ENCODE measurements at places on chromosomes 4 and X.

DNA sequence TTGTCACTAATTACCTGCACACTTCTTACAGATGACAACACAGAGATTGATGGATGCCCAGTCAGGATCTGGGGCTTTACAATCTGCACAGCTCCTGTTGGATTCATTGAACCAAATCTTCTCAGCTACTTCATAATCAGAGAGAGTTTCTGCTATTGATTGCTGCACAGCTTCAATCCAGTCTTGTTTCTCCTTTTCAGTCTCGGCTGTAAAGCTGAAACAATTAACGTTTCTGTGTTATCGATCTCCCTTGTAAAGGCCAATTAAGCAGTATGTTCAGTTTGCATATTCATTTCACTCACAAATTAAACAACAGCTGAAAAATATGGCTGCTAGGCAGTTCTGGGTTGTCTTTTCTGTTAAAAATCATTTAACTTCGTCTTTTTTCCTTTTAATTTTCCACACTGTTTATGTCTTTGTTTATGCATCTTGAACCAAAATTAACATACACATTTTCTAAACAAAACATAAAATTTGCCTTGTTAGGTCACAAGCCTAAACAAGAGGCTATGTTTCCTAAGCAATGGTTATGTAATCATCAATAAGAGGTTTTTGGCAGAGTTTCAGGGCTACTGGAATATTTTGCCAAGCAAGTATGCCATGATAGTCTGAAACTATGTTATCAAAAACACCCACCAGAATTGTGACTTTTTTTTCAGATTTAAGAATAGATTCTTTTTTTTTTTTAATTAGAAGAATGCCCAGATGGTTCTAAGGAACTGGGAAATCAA is 79.2 kb downstream of the ARAP2 start:
- no peak for DNase-seq

GRCh38 chrX:112841820-112842157 is 1.2 kb upstream of the AMOT start:
- no peak for DNase-seq

- DNase-seq, result no peak
Observed at GRCh38 chrX:154436983-154437752, at the start of gene GDI1. Gene GDI1 (plus strand): TSS chrX:154437154. CDS start chrX:154437255, 101 bp downstream.

- DNase-seq, result no peak
Observed at GRCh38 chr4:97300561-97300960, 842.7 kb downstream of the STPG2 start.

GRCh38 chrX:8254401-8254800 is 83.3 kb upstream of the VCX2 start:
- DNase-seq, result no peak

DNA sequence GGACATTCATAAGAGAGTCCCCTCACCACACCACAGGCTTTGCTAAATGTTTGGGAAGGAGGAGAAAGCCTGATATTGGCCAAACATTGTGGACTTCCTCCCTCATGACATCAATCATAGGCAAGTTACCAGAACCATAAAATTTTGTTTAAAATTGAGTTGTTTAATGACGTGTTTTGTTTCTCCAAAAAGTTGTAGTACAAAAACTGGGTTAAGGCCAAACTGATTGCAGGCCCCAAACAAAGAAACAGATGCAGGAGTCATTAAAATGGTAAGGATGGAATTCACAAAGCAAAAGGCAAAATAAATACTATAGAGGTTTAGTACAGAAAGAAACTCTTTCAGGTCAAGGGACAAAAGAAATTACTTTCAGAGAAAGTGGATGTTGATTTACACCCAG is 3.9 kb upstream of the ODAM start:
- no peak for DNase-seq

GRCh38 chr4:85968945-85969819 is 390.7 kb downstream of the MAPK10 start:
- DNase-seq, result no peak

- no peak for DNase-seq
Observed at GRCh38 chrX:146173742-146174141, 356.1 kb downstream of the SLITRK2 start.

DNA sequence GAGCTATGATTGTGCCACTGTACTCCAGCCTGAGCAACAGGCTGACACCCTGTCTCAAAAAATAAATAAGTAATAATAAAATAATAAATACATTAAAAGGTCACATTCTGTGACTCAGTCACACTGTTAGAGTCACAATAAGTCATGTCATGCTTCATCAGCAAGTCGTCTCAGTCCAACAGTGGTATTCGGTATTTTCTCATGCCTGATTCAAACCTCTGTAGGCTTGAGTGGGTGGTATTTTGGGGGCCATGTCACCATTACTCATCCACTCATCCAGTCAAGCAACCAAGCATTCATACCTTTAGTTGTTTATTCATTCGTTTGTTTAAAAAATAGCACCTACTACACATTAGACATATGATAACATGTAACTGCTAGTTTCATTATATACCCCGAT is 46.9 kb downstream of the SUPT20HL2 start:
- DNase-seq, result no peak

DNA sequence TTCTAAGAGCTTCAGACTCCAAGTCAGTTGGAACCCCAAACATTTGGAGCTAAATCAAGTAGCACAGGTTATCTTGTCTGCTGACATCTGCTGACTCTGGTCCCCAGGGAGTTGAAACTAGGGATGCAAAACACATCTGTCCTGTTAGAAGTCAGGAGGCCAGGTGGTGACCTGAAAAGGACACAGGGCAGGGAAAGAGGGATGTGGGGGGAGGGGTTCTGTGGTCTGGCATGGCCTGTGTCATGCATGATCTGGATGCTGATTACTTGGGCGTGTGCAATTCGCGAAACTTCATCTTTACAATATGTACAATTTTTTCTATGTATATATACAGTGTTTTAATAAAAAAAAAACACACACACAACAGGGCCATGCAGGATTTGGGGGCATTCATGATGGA is 55.3 kb downstream of the FHDC1 start:
- DNase-seq, result no peak

GRCh38 chr4:127771535-127772275 is 10.4 kb upstream of the HSPA4L start:
- DNase-seq, result no peak

- DNase-seq, result peak; percentile 10
Observed at GRCh38 chrX:30910124-30910860, 21.2 kb upstream of the TAB3 start.

DNA sequence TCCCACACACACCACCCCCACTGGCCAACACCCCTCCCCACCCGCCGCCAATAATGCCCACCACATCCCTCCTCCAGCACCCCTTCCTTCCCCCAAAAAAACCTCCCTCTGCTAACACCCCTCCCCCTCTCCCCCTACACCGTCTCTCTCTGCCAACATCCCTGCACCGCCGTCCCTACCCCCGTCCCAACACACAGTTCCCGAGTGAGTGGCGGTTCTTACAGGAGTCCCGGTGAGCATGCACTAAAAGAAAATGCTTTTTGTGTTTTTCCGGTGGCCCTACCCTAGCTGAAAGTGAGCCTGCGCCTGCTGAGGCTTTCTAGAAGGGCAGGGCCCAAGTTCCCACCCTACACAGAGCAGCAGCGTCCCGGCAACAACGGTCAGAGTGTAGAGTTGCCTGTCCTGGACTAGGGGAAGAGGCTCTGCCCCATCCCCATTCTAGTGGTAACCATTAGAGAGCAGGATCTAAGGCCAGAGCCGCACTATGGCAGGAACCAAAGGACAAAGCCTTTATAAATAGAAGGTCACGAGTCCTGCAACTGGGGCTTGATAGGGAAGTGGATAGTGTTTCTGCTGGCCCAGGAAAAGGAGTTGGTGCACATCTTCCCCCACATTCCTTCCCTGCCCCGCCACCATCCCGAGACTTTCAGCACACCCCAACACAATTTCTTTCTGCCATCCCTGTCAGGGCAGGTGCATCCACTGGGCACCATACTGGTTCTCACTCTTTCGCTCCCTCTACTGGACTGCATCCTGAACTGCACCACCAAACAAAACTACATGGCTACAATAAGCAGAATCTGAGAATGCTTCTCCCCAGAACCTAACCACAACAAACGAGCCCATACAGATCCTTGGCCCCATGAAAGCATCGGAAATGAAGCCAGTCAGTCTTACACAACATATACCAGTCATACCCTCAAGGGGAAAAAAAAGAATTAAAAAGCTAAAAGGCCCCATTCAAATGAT is 78.1 kb upstream of the PAGE3 start:
- no peak for DNase-seq

- DNase-seq, result no peak
Observed at GRCh38 chr4:122619611-122620010, 1.3 kb downstream of the IL21 start.

DNA sequence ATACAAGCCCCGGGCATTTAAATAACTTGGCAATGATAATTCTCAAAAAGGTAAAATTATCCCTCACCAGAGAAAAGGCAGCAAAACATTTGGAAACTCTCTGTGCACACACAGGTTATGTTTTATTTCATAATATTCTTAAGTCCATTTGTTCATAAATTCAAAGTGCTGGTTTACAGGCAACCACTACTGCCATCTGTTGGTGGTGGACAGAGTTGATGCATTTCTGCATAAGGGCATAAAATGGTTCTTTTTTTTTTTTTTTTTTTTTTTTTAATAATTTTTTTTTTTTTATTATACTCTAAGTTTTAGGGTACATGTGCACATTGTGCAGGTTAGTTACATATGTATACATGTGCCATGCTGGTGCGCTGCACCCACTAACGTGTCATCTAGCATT is 31.5 kb upstream of the IL21 start:
- no peak for DNase-seq

- no peak for DNase-seq
Observed at GRCh38 chr4:176584031-176584606, 208.6 kb downstream of the VEGFC start.

- no peak for DNase-seq
Observed at GRCh38 chr4:22901631-22902030, 208.9 kb downstream of the GBA3 start.

GRCh38 chrX:121579016-121579760 is 531.8 kb downstream of the GLUD2 start:
- DNase-seq, result no peak

DNA sequence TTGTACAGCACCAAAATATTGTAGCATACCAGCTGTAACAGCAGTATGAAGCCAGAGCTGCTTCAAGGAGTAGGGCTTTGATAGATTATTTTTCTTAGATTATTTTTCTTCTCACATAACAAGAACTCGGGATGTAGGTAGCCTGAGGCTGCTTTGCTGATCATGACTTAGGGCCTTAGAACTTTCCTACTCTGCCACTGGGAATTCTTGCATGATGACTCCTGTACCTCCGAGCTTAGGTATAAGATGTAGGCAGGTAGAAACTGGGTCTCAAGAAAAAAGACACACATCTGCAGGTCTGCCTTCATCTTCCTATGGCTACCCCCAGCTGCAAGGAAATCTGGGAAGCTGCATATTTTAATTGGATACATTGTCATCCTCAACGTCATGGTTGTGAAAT is 115.9 kb upstream of the PNPLA4 start:
- no peak for DNase-seq

GRCh38 chrX:150806827-150807226 is 91.6 kb downstream of the CD99L2 start:
- no peak for DNase-seq

DNA sequence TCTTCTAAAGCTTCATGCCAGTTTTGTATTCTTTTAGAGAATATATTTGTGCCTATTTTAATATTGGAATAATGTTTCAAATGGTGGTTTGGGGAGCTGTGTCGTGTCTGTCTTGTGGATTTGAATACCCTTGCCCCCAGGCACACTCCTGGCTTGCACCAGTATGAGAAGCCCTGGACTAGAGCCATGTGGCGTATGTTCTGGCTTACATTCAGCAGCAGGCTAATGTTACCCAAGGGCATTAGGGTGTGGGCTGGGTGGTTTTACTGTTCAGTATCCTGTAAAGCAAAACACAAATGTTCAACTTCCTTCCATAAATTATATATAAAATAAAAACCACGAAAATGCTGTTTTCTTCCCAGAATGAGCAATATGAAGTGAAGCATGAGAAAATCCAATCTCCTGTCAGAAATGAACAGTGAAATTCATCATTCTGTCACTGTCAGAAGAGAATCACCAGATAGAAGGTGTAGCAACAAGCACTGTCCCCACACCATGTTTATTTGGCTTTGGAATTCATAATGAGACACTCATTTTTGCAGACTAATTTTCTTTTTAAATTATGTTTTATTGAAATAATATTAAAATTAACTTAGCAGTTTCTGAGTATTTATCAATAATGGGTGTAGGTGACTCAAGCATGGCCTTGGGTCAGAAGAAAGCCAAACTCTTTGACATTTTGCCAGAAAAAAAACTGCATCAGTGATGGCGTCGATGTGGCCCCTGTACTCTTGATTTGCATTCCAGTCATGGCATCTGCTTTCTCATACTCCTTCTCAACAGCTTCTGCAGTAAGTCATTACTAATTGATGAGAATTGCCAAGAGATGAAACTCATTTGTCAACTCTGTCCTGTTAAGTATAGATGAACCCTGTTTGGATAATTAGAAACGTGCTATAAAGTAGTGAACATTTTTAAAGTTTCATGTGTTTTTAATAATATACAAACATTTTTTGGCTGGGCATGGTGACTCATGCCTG is 43.8 kb downstream of the WWC2 start:
- DNase-seq, result no peak

- DNase-seq, result no peak
Observed at GRCh38 chr4:185196437-185196836, 7.4 kb downstream of the CFAP97 start.

DNA sequence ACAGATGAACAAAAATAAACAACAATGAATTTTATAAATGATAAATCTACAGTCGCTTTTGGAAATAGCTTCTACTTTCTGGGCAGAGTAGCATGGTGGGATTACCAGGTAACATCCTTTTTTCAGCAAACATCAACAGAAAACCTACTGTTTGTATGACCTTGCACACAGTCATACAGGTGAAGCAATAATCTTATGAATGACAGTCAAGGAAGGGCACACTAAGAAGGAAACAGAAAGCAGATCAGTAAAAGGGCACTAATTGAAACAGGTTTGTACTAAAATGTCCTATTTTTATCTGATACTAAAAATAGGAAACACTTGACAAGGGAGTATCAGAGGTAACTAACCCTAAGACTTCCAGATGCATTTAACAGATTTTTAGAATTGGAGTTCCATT is 108.9 kb downstream of the DLG3 start:
- no peak for DNase-seq

GRCh38 chrX:33974676-33975075 is 157.4 kb downstream of the FAM47A start:
- no peak for DNase-seq

DNA sequence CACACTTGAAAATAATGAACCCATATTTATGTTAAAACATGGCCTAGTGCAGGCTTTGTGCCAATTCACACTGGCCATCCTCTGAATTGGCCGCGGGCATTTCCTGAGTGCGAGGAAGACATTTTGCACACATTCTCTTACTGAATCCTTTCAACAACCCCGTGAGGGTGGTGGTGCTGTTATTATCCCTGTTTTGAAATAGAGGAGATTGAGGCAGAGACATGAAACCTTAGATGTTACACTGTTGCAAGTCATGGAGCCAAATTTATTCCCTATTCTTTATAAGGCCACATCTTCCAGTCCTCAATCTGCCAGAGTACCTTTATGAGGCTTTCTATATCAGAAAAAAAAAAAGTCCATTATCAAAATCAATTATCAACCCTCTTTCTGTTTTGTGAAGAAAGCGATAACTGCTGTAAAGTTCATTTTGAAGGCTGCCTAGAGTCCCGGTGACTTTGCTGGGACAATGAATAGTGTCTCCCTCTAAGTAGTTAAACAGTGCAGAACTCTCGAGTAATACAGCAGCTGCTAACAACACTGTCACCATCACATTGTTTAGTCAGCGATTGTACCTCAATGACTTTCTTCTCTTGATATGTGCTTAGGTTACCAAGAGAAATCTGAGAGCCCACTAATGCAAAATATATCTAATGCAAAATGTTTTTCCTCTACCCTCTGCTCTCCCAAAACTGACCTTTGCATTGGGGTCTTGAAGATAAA is 242.3 kb upstream of the PPARGC1A start:
- DNase-seq, result no peak

GRCh38 chr4:40675166-40675565 is 45.5 kb upstream of the RBM47 start:
- DNase-seq, result no peak

Data from SIG-M5 (cell line).